NAMALWA (cell line): ENCODE measurements at places on chromosomes 1 and 21.

DNA sequence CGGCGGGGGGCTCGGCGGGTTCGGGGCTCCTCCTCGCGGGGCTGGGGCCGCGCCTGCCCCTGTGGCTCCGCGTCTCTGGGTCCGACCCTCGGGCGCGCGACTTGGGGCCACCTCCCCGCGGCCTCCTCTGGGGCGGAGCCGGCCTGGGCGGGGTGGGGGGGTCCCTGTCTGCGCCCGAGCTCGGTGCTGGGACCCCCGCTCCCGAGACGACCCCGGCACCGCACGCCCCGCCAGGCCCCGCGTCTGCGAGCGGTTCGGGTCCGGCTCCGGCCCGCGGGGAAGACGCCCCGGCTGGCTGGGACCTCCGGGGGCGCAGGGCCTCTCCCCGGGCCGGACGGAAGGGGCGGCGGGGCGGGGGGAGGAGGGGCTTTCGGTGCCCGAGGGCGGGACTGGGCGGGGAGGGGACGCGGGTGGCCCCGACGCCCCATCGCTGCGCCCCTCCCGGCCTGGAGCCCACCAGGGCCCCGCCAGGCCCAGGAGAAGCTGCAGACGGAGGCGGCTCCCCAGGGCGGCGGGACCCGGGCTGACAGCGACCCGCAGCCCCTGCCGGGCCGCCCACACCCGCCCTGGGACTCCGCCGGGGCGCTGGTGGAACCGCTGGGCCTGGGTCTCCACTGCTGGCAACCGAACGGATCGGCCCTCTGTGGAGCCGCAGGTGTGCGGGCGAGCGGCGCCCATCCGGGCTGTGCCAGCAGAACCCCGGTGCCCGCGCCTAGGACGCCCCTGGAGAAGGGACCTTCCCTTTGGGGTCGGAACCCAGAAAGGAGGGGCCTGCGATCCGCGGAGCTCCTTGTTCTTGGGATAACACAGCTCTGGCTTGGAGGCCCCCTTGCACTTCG, 610 bp downstream of the COL6A2 start:
- no peak for DNase-seq

DNA sequence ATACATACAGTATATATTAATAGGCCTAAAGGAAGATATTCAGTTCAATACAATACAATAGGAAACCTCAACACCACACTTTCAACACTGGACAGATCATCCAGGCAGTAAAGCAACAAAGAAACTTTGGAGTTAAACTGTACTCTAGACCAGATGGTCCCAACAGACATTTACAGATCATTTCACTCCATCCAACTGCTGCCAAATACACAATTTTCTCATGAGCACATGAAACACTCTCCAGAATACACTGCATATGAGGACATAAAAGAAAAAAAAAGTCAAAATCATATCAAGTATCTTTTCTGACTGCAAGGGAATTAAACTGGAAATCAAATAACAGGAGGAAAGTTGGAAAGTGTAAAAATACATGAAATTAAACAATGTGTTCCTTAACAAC, 607.5 kb upstream of the BRINP3 start:
- no peak for DNase-seq

DNA sequence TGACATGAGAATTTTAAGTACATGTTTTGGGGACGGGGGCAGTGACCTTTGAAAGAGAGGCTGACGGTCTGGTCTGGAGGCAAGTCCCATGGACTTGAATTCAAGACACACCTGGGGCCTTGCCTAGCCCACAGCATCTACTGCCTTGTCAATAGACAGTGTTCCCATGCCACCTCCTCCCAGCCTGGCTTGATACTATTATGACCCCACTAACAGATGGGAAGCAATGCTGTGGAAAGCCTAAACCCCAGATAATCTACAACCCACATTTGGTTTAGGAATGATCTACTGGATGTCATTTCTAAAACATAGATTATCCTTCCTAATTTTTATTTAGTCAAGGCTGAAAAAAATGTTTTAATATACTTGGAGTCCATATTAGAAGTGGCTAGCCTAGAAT, 17.8 kb upstream of the NFASC start:
- no peak for DNase-seq

GRCh38 chr1:86913399-86913895, 479 bp downstream of the SELENOF start:
- DNase-seq = peak; percentile 81
